T-cell (primary cell): ENCODE measurements at places on chromosomes 1 and 21.

DNA sequence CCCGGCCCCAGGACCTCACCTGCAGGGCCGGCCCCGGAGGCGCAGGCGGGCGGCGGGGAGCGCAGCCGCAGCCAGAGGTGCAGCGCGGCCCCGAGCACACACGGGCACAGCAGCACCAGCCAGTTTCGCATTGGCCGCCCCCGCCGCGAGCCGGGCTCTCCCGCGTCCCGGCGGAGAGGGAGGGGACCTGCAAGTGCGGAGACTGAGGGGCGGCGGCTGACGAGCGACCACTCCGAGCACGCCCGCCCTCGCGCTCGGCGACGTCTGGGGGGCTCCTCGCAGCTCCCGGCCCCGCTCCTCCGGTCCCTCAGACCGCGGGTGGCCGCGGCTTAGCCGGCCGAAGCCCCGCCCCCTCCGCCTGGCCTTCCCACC lies at the start of gene B3GALNT2:
TSS of gene B3GALNT2 (minus strand) at position 331 of the 372 bp plus-strand sequence. CDS start at position 131, 200 bp downstream.
- DNase-seq: no peak

- DNase-seq: no peak
Observed at GRCh38 chr1:31811605-31812004, 4.2 kb downstream of the SPOCD1 start.

GRCh38 chr1:105005594-105006195 lies 1256.0 kb downstream of the AMY1C start:
- DNase-seq: no peak

GRCh38 chr1:50421366-50421748 lies 1.9 kb downstream of the DMRTA2 start:
- no peak for DNase-seq

DNA sequence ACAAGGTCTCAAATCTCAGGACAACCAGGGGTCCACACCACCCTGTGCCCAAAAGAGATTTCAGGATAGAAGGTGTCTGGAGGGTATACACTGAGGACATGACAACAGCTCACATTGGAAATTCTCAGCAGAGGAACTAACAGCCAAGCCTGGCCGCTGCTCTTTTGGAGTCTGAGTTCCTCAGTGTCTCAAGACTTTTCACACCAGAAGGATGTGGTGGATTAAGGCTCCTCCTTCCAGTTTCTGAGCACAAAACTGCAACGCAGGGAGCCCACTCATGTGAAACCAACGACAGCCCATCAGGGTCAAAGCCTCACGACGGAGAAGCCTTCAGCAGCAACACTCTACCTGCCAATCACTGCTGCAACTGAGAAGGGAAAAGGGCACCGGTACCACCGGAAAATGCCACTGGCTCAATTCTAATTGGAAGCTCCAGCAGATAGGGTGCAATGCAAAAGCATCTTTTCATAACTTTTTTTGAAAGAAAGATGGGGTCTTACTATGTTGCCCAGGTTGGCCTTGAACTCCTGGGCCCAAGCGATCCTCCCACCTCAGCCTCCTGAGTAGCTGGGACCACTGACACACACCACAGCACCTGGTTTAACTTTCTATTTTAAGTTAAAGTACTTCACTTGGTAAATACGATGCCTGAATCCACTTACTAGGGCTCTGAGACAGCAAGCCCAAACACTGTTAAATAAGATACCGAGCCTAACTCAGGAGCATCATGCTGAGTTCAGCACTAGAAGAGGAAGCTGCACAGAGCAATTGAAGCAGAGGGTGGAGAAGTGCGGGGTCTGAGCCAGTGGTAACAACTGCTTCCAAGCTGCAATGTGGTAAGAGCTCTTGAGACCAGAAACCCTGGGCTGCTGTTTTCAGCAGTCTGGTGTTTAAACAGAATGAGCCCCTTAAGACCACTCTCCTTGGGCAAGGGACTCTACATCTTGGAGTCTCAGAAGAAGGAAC lies 7.8 kb downstream of the CAPZB start:
- DNase-seq: no peak
